ENCODE measurements at places on chromosomes 5 and 9.

DNA sequence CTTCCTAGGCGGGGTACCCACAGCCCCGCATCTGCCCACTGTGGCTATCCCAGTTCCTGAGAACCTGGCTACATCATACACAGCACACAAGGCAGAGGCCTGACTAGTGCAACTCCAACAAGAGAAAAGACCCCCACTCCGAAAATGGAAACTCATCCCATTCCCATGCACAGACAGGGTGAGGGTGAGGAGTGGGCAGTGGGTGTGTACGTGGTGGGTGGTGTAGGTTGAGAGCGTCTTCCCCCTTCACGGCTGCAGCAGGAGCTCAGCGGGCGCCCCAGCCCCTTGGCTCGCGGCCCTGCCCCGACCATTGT lies 501 bp upstream of the MAP1B start:
- DNase-seq, result no peak

GRCh38 chr9:80557256-80557655 lies 985.5 kb downstream of the TLE4 start:
- no peak for DNase-seq

DNA sequence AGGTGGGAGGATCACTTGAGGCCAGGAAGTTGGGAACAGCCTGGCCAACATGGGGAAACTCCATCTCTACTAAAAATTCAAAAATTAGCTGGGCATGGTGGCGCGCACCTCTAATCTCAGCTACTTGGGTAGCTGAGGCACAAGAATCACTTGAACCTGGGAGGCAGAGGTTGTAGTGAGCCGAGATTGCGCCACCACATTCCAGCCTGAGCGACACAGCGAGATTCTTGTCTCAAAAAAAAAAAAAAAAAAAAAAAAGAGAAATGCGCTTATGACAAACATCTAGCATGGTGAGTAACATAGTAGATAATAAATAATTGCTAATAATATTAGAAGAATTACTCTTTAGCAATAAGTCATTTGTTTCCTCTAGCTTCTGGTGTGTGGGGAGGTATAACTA lies 25.9 kb downstream of the RUSC2 start:
- no peak for DNase-seq

DNA sequence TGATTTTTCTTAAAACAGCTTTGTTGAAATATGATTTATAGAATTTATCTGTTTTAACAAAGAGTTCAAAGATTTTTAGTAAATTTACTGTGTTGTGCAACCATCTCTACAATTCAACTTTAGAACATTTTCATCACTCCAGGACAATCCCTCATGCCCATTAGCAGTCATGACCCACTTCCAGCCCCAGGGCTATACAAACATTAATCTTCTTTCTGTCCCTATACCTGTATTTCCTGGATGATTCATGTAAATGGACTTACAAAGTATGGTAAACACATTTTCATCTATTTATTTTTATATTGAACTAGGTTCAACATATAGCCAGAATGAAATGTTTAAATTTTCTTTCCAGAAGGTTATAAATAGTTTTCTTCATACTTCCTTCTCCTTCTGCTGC lies 127.8 kb upstream of the CCDC180 start:
- no peak for DNase-seq

DNA sequence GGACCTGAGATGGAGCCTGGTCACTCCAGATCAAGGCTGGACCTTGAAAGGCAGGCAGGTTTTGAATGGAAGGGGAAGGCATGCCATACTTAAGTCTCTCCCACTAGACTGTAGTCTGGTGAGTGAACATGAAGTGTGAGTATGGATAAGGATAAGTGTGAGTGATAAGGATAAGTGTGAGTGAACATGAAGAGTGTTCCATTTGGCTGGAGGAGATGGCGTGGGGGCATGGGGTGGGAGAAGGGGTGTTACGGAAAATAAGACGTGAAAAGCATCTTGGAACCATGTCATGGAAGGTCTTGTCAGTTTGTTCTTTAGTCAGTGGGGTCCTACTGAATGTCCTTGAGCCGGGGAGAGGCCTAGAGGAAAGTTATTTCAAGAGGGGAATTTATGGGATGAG lies 32.8 kb downstream of the HMGXB3 start:
- DNase-seq, result no peak

GRCh38 chr5:13511442-13511841 lies 433.0 kb downstream of the DNAH5 start:
- no peak for DNase-seq

DNA sequence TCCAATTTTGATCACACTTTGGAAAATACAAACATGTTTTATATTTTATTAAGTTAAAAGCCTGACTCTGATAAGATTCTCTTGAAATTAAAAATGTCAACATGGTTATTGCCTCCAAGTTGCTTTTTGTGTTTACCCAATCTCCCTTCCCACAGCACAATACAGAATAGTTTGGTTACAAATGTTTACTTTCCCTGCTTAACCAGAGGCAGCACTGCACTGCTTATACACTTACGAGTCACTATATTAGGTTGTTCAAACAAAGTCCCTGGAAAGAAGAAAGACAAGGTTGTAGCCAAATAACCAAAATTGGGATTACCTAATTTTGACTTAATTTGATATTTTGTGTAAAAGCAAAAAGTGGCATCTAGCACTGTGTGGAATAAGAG lies 25.9 kb downstream of the SRFBP1 start:
- DNase-seq, result no peak

GRCh38 chr5:55324815-55325418 lies 17.1 kb downstream of the MTREX start:
- no peak for DNase-seq

- DNase-seq, result no peak
These were observed 64.6 kb upstream of the VCAN start for GRCh38 chr5:83406906-83407305.

DNA sequence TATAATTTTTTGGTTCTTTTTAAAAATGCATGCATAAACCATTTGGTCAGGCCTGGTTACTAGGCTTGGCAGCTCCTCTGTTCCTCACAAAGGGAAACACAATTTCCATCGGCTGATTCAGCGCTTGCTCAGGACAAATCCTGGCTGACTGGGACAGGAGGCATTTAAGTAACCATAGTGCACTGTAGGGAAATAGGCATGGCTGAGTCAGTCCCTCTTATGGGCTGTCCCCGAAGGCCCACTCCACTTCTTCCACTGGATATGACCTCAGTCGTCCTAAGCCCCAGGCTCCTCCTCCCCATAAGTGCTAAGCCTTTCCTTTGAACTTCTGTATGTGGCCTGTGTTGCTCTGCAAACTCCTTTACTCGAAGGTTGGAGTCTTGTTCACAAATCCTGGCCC lies 71.2 kb upstream of the GLIS3 start:
- no peak for DNase-seq

DNA sequence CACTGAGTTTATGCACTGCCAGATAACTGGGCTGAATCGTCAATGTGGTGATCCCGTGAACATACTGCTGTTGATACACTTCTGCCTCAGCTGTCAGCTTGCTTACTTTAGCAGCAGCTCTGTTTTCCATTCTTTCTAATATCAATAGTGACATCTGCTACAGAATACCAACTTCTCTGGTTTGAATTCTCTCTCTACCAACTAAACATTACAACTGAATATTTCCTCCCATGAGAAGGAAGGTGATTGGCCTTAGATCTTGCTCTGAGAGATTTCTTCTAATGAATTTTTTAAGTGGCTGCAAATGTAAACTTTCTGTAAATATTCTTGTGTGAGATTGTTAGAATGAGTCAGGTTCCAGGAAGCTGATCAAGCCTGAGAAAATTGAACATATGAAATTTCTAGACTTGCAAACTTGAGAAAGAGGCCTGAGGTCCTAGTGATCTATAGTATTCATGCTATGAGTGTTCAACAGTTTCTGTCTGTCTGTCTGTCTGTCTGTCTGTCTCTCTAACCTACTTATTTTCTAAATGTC lies 205.5 kb upstream of the CDKN2B start:
- DNase-seq, result no peak

GRCh38 chr5:153485641-153486040 lies 4.8 kb upstream of the GRIA1 start:
- no peak for DNase-seq

- DNase-seq, result no peak
These were observed 22.0 kb upstream of the CEMIP2 start for GRCh38 chr9:71790296-71790695.

DNA sequence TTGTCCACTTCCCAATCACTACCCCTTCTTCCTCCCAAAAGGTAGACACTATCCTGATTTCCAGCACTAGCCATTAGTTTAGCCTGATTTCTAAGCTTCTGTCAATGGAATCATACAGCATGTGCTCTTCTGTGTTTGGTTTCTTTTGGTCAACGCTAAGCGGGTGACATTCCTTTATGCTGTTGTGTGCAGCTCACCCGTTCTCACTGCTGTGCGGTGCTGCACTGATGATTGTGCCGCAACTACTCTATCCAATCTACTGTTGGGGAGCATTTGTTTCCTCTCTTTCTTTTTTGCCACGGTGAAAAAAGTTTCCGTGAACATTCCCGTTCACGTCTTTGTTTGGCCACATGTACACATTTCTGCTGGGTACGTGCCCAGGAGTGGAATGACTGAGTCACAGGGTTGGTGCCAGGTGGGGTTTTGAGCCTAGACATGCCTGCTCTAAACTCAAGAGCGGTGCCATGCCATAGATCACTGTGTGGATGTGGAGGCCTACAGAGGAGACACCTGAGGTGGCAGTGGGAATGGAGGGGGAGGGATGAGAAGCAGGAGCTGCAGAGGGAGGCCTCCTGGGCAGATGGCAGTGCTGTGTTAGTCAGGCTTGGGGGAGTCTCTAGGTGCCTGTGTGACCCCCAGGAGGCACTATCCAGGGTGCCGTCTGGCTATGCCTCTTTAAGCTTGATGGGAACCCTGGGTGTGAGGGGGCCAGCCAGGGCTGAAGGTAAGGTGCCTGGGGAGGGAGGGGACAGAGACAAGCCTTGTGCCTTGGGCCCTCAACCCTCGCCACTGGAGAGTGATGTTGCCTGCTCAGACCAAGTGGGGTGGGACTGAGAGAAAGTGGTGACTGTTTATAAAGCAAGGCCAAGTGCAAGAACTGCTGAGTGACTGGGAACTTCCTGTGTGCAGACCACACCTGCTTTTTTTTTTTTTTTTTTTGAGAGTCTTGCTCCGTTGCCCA lies 11.4 kb upstream of the ANKRD33B start:
- no peak for DNase-seq

DNA sequence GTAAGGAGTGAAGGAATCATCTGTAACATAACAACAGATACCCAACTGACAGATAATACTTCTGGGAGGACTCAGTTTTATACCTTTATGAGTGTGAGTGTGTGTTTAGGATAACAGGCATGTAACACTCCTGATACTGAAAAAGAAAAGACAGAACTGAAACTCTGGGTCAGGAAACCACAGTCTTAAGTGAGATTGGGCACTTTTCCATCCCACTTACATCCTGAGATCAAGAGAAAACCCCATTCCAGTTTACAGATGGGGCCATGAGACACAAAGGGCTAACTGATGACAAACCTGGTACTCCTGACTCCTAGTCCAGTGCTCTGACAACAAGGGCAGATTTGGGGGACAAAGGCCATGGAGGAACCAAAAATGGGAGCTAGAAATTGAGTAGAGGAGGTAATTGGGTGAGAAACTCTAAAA lies 18.0 kb downstream of the IL5 start:
- no peak for DNase-seq

DNA sequence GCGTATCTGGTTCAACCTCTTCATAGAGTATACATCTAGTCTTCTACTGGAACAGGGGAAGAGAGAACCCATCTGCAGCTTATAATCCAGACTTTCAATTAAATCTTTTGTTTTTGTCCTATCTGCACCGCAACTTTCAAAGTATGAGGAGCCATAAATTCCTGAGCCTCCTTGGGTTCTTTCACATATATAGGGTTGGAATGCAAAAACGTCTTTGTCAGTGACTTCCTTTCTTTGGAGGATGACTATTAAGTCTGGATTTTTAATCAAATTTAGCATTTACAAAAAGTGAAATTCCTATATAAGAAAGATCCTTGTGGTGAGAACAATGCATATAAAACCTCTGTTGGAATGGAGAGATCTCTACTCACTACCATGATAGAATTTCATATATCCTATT lies 370.8 kb downstream of the TMEM38B start:
- DNase-seq, result no peak

GRCh38 chr5:30401479-30402058 lies 791.9 kb upstream of the CDH6 start:
- no peak for DNase-seq

- no peak for DNase-seq
These were observed 105.1 kb upstream of the GNA14 start for GRCh38 chr9:77753180-77753579.

- DNase-seq, result no peak
These were observed 102.0 kb downstream of the RFK start for GRCh38 chr9:76292246-76292645.

- DNase-seq, result peak; percentile 60
These were observed 58.2 kb upstream of the GGTA1 start for GRCh38 chr9:121557581-121558447.

GRCh38 chr5:93039888-93040287 lies 541.1 kb downstream of the NR2F1-AS1 start:
- DNase-seq, result no peak

All from uterus (tissue), 4 donors.